ENCODE measurements at places on chromosomes 12 and 14.

DNA sequence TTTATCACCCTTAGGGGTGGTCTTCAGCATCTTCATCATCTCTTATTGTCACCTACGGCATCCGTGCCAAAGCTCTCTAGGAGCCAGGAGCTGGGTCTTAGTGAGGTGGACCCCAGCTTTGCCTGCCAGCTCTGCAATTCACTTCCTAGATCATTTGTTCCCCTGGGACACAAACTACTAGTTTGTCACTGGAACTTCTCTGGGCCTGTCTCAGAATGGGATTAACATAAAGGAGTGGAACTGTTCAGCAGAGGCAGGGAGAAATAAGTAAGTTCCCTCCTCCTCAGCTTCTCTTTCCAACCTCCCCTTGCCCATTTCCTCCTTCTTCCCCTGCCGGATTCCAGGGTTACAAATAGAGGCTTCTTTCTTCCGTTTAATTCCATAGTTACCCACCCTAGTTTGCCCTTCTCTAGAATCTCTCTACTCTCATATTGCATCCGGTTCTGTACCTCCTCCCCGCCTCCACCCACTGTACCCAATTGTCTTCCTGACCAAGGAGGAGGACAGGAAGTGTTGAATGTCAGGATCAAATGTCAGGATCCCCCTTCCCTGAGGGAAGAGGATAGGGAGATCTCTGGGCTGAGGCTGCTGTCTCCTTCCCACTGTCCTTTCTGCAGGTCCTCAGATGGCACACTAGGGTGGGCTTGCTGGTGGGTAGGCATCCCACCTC is 25.0 kb downstream of the LARP4 start:
- DNase-seq: no peak

GRCh38 chr12:87596636-87597035 is 432.6 kb downstream of the C12orf50 start:
- DNase-seq: no peak

- DNase-seq: no peak
These were observed 533.3 kb downstream of the LRFN5 start for GRCh38 chr14:42140001-42140400.

DNA sequence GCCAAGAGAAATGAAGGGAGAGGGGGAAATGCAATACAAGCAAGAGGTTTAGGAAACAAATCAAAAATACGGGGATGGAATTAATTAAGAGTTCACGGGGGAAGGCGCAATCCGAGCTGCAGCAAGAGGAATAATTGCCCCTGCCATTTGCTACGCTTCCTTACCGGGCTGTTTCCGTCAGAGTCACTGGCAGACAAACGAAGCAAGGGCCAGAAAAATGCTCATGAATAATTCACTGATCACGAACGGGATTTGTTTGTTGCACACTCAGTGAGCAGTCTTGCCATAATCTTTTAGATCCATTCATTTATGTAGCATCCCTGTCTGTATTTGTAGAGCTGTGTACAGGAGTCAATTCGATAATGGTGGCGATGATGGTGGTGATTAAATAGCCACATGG is 39.0 kb downstream of the PLXNC1 start:
- no peak for DNase-seq

GRCh38 chr14:90508536-90509254 is 111.9 kb downstream of the CALM1 start:
- no peak for DNase-seq

GRCh38 chr14:28895389-28895788 is 128.8 kb downstream of the FOXG1 start:
- no peak for DNase-seq

GRCh38 chr12:43292699-43293098 is 259.3 kb downstream of the ADAMTS20 start:
- DNase-seq: no peak

Measured in stimulated activated CD4-positive, alpha-beta T cell treated with anti-CD3 and anti-CD28 coated beads, Interleukin-1b, Interleukin-23, amount 100 ng/mL, for 4 hours (primary cell).